ENCODE measurements at places on chromosomes 11 and 22. TPM values are rescaled to one million over a fixed set of nuclear protein-coding genes. Genes with fewer than 3 reads are reported as not detected.

DNA sequence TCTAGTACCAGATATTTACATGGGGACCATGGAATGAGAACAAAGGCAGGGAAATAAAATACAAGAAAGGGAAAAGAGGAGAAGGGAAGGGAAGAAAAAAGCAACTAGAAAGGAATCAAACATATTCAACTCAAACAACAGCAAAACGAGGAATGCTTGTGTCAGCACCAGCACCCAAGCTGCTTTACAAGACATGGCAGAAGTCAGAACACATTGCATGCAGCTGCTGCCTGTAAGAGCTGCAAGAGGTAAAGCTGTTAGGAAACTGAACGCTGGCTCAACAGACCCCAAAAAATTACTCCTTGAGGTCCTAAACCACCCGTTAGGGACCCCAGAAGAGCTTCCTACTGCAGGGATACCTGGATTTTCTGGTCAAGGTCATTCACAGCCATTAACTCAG, 296.9 kb downstream of the OPCML start:
- DNase-seq: no peak

- DNase-seq: no peak
Measured at GRCh38 chr22:42283278-42284201, 13.1 kb upstream of the TCF20 start.

- DNase-seq: no peak
Measured at GRCh38 chr11:71112990-71113389, 139.4 kb downstream of the SHANK2 start.

DNA sequence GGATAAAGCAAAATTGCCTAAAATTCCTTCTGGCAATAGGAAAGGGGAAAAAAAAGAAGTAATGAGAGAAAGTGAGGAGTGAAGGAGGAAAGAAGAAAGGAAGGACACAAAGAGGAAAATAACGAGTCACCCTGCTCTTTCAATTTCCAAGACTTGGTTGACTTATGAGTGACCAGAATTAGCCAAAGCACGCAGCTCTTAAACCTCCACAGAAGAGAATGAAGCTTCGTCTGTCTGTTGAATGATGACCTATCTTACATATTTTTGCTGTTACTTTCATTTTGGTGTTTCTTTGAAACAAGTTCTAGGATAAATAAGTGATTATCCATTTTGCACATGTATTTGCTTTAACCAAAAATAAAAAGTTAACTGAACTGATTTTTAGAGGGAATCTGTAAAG, 728 bp downstream of the MMP27 start:
- no peak for DNase-seq

DNA sequence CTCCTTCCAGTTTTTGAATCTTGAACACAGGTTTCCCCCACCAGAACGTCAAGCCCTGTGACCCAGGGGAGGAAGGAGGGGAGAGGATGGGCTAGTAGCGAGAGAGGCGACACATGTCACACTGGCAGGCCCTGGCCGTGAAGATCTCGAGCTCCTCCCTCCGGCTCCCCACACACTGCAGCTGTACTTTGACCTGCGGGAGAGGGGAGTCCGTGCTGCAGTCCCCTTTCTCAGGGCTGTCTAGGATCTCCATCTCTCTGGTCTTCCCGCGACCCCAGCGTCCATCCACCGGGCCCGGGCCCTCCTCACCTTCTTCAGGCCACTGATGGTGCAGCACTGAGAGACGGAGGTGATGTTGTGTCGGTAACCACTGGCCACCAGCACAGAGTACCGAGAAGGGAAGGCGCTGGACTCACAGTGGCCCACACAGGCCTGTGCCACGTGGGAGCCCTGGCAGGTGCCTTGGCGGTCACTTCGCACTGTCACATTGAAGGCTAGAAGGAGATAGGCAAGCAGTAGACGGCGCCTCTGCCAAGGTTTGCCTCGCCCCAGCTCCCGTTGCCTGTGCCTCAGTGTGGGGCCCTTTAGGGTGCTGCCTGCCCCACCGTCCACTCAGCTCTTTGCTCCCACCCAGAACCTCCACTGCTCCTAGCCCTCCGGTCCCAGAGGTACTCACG, 873 bp downstream of the GPHA2 start:
- no peak for DNase-seq

DNA sequence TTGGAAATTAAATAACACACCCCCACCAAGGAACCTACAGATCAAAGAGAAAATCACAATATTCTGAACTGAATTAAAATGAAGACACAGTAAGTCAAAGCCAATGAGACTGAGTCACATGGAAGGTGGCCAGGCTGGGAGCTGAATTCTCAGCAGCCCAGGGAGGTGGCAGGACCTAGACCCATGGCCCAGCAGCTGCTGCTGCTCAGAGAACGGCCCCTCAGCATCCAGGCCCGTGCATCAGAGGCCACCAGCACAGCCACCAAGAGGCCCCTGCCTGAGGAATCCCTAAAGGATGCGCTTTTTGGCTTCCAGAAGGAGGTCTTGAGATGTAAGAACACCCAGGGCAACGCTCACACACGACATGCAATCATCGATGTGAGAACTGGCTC, 35.0 kb downstream of the TBX1 start:
- peak; percentile 67 for DNase-seq

GRCh38 chr22:40588726-40589125, 47.8 kb downstream of the MRTFA start:
- no peak for DNase-seq

Gene HORMAD2
- total RNA-seq: not detected

Gene RNF215
- total RNA-seq: 8.2 TPM

DNA sequence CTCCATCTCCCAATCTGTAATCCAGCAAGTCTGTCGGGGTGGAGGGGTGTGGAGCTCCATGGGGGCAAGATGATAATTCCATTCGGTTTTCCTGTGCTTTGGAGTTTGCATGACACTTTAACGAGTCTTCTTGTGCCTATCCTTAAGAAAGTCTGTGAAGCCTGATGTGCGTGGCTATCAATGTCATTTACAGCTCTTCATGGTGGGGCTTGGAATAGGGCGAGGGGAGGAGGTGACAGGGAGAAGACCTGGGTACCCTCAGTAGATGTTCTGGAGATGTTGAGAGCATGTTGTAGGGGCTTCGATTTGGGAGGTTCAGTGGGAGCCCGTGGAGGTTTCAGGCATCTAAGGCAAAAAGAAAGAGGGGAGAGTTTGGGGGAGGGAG, 579 bp upstream of the PHLDB1 start:
- no peak for DNase-seq
